ENCODE measurements at places on chromosomes 6 and 20. TPM values are rescaled to one million over a fixed set of nuclear protein-coding genes. Genes with fewer than 3 reads are reported as not detected.

GRCh38 chr20:24993337-24994185 lies 1.0 kb upstream of the APMAP start:
- DNase-seq = peak; percentile 20

GRCh38 chr20:58720890-58721289 lies 28.3 kb downstream of the NPEPL1 start:
- no peak for DNase-seq

The SESN1 gene
- total RNA-seq = 15.0 TPM

The CNPY3 gene
- 67.9 TPM for total RNA-seq

The TEAD3 gene
- 27.0 TPM for total RNA-seq

The FAM162B gene
- 3.2 TPM for total RNA-seq

All from H1 (cell line).